NCI-H69 (cell line): ENCODE measurements at places on chromosomes 6 and 20.

- no peak for DNase-seq
Observed at GRCh38 chr6:138518054-138518453, 18.8 kb upstream of the NHSL1 start.

- DNase-seq: peak; percentile 55
Observed at GRCh38 chr6:32226434-32226833, 2.6 kb upstream of the NOTCH4 start.

GRCh38 chr6:43465948-43466347 is 10.6 kb upstream of the DLK2 start:
- no peak for DNase-seq

DNA sequence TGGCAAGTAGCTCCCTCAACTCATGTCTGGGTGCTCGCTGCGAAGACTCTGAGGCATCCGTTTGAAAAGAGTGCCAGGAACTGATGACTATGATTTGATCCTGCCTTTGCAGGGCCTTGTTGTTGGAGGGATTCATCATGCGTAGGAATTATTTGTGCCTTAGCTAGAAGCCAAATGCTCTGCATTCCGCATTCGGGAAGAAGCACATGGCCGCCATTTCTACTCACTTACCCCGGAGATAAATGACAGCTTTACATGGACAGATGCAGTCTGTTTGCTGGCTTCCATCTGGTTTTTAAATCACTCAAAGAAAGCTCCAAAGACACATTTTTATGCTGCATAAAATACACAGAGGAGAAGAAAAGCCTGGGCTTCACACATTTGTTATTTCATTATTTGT is 363.3 kb upstream of the CDH4 start:
- no peak for DNase-seq

DNA sequence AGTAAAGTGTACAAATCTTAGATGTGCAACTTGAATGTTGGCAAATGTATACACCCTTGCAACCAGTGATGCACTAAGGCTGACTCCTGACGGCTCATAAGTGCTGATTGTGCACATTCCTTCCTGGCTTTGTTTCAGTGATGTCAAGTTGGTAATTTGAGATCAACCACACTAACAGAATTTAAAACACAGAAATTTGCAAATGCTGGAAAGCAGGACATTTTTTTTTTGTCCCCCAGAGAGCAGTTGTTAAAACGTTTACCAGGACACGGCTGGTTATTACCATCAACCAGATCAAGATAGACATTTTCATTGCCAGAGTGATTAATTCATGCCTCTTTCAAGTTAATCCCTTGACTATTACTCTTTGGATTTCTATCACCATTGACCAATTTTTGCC is 735.6 kb downstream of the RFPL4B start:
- DNase-seq: no peak
